ENCODE measurements at places on chromosomes 12 and 14.
A peak's percentile ranks its signal among the peaks of the same experiment; 100 is the strongest.

GRCh38 chr12:3671330-3672112 is 81.4 kb downstream of the CRACR2A start:
- DNase-seq: no peak

GRCh38 chr12:57395121-57395520 is 35.7 kb downstream of the R3HDM2 start:
- no peak for DNase-seq

GRCh38 chr12:108803428-108804105 is 53.8 kb downstream of the SSH1 start:
- DNase-seq: peak; percentile 97

- DNase-seq: no peak
Measured at GRCh38 chr12:53069621-53070410, 9.4 kb downstream of the SPRYD3 start.

Data from fibroblast of the aortic adventitia (primary cell).